ENCODE measurements at places on chromosomes 13 and 19.

- peak; percentile 11 for DNase-seq
These were observed 1651.9 kb upstream of the MIR17HG start for GRCh38 chr13:89695343-89696257.

DNA sequence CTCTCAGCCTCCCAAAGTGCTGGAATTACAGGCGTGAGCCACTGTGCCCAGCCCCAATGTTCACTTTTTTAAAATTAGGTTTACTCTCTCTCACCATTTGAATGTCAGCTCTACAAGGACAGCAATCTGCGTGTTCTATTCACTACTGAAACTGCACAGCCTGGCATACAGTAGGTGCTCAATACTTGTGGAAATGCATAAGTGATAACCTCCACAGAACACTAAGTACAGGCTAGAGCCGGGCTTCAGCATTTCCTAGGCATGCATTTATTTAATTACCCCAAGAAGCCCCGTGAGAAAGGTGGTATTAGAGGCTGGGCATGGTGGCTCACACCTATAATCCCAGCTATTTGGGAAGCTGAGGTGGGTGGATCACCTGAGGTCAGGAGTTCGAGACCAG, 33.1 kb upstream of the TNFAIP8L1 start:
- no peak for DNase-seq

DNA sequence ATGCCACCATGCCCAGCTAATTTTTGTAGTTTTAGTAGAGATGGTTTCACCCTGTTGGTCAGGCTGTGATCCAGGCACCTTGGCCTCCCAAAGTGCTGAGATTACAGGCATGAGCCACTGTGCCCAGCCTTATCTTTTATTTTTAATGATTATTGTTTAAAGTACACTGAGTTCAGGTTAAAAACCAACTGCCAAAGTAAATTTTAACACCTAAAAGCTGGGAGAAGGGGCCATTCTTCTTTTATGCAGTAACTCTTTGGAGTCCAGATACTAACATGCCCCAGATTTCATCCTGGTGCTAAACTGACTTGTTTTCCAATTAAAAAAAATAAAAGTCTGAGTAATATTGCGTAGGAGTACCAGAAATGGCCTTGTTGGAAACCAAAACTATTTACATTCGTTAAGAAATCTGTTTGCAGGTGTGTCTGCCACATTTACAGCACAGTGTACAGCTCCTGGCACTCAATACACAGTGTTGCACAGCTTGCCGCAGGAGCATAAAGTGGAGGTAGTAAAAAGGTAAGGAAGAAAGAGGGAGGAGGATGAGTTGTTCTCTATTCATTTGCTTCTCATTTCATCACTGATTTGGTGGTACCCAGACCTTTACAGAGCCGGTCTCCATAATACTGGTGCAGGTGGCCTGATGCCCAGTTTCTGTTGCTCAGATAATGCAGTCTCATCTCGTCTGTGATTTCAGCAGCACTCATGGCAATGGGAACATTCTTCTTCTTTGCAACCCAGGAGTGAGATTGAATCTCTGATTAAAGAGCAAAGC, 108.9 kb downstream of the PCCA start:
- DNase-seq: no peak

- peak; percentile 43 for DNase-seq
These were observed at the start of gene RASAL3 for GRCh38 chr19:15464394-15465385. Gene RASAL3, minus strand, starts transcription at chr19:15464544. Its CDS starts 186 bp downstream, at chr19:15464358.

- DNase-seq: peak; percentile 22
These were observed 10.5 kb upstream of the RAP2A start for GRCh38 chr13:97423300-97424045.

- DNase-seq: peak; percentile 59
These were observed 18.0 kb downstream of the SLC5A5 start for GRCh38 chr19:17889609-17890214.

DNA sequence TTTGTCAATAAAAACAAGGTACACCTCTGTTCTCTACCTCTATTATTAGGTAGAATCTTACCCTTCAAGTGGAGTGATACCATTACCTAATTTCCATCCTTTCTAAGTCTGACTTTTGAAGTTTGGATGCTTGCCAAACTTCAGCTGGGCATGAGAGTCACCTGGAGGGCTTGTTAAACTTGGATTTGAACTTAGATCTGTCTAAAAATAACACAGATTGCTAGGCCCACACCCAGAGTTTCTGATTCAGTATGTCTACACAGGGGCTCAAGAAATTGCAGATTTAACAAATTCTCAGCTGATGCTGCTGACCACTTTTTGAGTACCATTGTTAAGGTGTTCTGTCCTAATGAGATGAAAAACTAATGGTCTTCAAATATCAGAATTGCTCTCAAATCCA, 512.2 kb downstream of the LMO7 start:
- DNase-seq: no peak

- no peak for DNase-seq
These were observed 58.4 kb downstream of the ELF1 start for GRCh38 chr13:40960716-40961115.

GRCh38 chr13:74052402-74052928, 81.7 kb downstream of the KLF12 start:
- no peak for DNase-seq

- peak; percentile 61 for DNase-seq
These were observed 3.0 kb downstream of the ENOX1 start for GRCh38 chr13:43783820-43784219.

DNA sequence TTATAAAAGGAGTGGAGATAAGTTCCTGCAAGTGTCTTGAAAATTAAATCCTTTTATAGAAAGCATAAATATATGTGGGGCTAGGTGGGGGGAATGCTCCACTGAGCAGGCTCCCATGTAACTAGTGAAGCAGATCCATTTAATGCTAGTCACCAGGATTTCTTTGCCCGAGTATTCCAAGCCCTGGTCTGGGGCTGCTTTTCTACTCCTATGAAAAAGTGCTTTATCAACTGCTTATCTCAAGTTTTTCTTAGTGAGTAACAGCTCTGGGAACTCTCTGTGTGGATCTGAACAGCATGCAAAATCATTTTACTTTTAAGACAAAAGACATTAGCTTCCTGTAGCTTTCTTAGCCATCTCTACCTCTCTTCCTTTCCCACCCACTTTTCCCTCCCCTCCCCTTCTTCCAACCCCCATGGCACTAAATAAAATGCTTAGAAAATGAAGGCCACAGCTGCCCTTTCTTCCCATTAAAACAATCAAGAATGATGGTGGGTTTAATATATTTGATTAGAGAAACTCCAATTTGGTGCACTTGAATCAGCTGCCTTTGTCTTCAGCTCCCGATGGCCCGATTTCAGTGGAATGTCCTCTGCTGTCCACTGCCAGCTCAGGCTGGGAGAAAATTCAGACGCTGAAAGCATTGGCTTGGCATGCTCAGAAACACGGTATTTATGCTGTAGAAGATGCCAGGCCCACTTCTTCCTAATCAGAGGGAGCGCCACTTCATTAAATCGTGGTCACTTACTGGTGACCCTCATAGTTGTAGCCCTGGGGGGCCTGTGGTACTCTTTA, 475.1 kb downstream of the FOXO1 start:
- DNase-seq: peak; percentile 83

DNA sequence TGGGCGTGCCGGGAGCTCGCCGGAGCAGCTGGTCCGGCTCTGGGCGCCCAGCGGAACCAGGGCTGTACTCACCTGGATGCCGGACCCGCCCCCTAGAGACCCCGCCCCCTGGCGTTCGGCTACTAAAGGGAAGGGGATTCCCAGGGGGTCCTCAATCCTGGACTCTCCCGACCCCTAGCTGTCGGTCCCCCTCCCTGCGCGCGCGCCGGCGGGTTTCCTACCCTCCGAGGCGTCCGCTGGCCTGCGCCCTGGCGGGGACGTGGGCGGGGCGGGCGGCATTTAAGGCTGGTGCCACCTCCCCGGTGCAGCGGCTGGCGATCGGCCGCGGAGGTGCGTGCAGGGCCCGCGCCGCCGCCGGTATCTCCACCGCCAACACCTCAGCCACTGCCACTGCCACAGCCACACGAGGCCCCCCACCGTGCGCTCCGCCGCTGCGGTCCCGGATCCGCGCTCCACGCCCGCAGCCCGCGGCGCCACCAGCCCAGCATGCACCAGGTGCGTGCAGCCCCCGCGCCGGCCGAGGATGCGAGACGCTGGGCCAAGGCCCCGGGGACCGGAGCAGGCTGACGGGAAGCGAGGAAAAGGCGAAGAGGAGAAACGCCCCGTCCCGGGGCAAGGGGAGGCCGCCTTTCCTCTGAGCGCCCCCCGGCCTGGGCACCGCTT, at the start of gene ATP12A:
TSS of gene ATP12A (plus strand) at position 151 of the 663 bp plus-strand sequence. CDS start at position 487, 336 bp downstream.
- no peak for DNase-seq
